Fibroblast of skin of left biceps (primary cell): ENCODE measurements at places on chromosomes 16 and 17.

- DNase-seq, result no peak
Measured at GRCh38 chr16:82728901-82729300, 102.1 kb downstream of the CDH13 start.

- DNase-seq, result no peak
Measured at GRCh38 chr17:74243013-74243755, 29.8 kb downstream of the TTYH2 start.

- no peak for DNase-seq
Measured at GRCh38 chr17:82964851-82965341, 114.5 kb upstream of the METRNL start.

DNA sequence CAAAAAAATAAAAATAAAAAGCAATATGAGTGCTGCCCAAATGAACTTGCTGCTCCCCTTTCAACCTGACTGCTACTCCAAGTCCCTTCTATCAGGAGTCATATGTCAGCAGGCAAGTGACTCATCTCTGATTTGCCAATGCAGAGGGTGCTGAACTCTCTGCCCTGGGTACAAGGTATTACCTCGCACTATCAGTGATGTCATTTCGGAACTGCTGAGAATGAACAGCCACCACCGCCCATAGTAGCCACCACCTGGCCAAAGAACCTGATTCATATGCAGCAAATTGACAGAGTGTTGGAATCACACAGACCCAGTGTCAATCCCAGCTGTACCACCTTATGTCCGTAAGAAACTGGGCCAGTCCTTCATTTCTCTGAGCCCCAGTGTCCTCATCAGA is 31.2 kb downstream of the LYRM9 start:
- no peak for DNase-seq

DNA sequence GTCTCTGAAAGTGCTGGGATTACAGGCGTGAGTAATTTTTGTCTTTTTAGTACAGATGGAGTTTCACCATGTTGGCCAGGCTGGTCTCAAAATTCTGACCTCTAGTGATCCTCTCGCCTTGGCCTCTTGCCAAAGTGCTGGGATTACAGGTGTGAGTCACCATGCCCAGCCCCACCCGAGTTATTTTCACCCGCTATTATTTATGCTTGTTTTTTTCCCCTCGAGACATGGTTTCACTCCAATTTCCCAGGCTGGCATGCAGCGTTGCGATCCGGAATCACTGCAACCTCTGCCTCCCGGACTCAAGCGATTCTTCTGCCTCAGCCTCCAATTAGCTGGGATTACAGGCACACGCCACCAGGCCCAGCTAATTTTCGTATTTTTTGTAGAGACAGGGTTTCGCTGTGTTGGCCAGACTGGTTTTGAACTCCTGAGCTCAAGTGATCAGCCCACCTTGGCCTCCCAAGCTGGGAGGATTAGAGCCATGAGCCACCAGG is 9.2 kb downstream of the RPL23 start:
- DNase-seq, result no peak

DNA sequence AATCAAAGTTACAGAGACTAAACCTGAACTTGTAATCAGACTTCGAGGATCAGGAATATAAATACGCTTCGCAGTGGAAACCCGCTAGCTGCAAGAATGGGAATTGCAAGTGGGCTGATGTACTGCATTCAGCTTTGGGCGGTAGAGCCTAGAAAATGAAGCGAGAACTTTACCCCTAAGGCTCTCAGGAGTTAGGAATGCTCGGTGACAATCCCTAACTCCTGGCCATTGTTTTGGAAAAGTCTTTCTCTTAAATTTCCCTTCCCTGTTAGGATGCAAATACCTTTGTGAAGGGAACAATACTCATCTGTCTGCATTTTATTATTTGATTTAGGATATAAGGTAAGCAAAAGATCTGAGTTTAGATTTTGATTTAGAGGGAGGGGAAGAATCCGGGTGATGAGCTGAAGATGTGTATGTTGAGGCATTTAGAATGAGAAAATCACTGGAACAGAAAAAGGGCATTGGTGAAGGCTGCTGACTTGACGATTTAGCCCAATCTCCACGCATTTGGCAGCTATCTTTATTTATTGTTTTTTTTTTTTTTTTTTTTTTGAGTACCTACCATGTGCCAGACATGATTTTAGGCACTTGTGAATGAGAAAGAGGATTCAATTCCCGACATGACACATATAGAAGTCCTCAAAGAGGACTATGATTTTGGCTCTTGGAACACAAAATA is 2.2 kb upstream of the TOX3 start:
- no peak for DNase-seq

- no peak for DNase-seq
Measured at GRCh38 chr16:49452578-49452977, 79.0 kb downstream of the C16orf78 start.

GRCh38 chr17:5980941-5981340 is 89.2 kb upstream of the WSCD1 start:
- no peak for DNase-seq

DNA sequence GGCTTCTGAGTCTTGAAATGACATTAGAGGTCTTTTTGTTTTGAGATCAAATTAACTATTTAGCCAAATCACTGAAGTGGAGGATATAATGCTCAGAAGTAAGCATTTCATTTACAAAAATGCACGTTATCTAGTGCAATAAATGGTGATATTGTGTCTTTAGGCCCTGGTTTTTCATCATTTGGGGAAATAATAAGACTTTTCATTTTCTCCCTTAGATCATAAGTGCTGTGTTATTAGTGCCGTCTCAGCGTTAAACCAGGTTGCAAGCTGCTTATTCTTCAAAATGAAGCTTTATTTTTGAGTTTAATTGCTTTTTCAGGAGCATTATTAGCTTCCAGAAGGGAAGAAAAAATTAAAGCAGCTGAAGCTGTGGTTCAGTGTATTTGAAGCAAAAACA is 1416.8 kb upstream of the GOT2 start:
- DNase-seq, result no peak

- DNase-seq, result no peak
Measured at GRCh38 chr16:85066346-85066885, 38.8 kb downstream of the KIAA0513 start.

- no peak for DNase-seq
Measured at GRCh38 chr16:1184980-1185379, 32.1 kb downstream of the CACNA1H start.

DNA sequence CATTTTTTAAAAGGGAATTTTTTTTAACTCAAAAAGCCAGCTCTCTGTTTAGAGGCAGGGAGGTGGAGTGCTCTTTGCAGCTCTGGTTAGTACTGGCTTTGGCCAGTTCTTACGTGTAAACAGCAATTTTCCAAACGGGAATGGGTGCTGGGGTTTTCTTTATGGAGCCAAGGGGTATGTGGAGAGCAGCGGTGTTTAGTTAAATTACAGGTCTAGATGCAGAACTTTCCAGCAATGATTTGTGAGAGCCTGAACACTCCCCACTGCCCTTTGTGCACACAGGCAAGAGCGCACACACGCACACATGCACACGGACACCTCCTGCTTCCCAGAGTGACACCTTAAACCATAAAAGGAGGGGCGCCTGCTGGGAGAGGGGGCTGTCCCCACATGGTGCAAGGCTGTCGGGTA is 140.2 kb downstream of the MSI2 start:
- DNase-seq, result no peak

DNA sequence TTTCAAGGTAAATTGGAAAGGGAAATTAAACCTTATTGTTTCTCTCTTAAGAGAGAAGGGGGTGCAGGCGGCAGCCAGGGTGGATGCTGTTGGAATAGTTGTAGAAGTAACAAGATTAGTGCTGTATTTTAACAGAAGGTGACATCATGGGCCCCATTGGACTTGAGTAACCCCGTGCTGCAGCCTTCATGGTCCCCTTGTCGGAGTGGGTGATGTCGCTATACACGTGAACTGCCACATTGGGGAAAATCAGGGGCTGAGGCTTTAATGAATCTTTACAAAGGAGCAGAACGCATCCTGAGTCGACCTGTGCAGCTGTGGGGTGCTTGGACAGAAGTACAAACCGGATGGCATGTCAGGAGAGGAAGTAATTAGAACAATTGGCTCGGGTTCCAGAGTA is 3.2 kb downstream of the SNX11 start:
- no peak for DNase-seq

DNA sequence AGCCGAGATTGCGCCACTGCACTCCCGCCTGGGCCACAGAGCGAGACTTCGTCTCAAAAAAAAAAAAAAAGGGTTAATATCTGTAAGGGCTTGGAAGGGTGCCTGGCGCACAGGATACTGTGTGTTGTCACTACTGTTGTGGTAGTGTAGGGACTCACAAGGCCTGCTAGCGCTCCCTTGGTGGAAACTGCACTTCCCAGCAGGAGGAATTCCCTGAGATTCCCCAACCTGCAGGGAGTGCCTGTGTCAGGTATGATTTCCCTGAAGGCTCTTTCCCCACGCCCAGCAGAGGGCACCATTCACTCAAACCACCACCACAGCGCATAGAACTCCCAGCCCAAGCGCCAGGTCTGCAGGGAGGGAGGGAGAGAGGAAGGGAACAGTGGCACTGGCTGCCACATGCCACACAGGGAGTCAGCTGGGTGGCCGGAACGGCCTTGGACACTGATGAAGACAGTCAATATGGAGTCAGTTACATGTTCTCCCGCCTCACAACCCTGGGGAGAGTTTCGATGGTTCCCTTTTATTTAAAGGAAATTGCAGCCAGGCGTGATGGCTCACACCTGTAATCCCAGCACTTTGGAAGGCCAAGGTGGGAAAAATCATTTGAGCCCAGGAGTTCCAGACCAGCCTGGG is 32.7 kb upstream of the CDH1 start:
- DNase-seq, result peak; percentile 17

GRCh38 chr17:1367351-1367745 is 32.7 kb downstream of the YWHAE start:
- DNase-seq, result no peak

DNA sequence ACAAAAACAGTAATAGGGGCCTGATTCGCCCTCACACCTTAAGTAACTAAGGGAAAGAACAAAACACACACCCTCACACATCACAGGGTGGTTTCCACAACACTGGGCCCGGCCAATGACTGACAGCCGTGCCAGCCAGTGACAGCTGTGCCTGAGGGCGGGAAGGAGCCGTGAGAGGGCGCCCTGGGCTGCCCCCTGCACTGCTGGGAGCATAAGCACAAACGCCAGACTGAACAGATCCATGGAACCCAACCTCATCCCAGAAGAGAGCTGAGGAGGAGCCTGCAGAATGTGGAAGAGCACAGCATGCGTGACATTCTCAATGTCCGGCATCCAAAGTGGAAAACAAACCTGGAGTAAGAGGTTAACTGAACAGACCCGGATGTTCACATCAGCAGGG is 16.0 kb downstream of the CSNK1D start:
- DNase-seq, result no peak

DNA sequence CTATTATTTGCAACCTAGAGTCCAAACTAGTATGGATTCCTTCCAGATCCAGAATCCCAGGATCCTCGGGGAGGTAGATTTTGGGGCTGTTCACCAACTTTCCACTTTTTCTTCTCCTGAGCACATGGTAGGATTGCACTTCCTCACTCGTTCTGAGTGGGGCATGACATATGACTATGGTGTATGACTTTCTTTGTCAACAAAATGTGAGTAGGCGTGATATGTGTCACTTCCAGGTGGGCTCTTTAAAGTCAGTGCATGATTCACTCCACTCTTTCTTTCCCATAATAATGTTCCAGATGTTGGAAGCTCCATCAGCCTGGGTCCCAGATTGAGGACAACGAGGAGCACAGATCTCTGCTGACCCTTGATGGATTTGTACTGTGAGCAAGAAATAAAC is 21.5 kb downstream of the IRX5 start:
- DNase-seq, result no peak

GRCh38 chr17:75588596-75589011 is 1.0 kb downstream of the MYO15B start:
- no peak for DNase-seq

DNA sequence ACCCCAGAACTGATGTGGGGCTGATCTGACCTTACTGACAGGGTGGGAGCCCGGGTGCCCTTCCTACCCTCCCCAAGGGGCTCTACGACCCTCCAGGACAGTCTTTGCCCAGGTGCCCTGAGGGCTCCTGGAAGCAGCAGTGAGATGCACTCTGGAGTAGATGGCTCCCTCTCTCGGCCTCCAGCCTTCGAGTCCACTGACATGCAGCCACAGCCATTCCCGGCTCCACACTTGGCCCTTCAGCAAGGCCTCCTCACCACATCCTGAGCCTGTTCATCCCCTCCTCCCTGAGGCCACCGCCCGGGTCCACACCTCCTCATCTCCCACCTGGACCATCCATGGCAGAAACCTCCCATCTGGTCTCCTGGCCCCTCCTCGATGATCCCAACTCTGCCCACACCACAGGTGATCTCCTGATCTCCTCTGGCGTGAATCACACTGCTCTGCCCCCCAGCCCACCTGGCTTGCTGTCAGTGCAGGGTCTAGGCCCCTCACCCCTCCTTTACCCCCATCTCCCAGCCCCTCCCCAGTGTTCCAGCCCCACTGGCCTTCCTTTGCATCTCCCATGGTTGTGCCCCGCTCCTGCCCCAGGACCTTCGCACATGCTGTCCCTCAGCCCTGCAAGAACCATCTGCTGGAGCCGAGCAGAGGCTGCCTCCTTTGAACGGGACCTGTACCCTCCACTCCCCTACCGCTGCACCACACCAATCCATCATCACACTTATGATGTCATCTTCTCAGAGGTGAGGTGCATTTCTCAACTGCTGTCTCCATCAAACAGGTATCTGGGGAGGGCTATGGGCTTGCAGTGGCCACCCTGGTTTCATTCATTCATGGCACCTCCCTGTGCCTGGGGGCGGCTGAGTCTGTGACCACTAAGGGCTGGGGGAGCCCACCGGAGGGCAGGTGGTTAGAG is 44.7 kb downstream of the SOCS1 start:
- DNase-seq, result no peak

- DNase-seq, result no peak
Measured at GRCh38 chr17:60678118-60678444, 430 bp downstream of the BCAS3 start.

DNA sequence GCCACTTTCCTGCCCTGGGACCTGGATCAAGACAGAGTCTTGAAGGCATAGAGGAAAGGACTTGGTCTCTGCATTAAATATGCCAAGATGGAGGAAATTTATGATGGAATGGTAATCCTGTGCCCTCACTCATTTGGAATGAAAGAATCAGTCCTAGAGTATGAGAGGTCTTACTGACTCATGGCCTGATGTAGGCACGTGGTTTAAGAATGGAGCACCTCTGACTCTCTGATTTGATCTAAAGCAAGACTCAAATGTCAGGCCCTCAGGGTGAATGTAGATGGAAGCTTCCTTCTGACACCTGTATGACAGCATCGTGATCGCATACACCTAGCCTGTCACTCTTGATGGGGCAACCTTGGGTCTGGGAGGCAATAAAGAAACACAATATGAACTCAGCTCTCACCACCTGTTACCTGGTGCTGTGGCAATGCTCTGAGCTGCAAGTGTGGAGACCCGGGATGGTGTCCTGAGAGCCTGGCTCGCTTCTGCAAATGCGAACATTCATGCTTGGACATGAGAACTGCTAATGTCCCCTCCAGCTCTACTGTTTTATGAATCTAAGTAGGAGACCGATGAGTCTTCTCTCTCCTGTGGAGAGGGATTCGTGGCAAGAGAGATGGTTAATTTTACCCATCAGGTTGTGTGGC is 229.9 kb downstream of the ABCC12 start:
- DNase-seq, result no peak

- no peak for DNase-seq
Measured at GRCh38 chr17:80109066-80109660, 7.8 kb downstream of the GAA start.
